ENCODE measurements at places on chromosomes 4 and X.
A peak's percentile ranks its signal among the peaks of the same experiment; 100 is the strongest.

DNA sequence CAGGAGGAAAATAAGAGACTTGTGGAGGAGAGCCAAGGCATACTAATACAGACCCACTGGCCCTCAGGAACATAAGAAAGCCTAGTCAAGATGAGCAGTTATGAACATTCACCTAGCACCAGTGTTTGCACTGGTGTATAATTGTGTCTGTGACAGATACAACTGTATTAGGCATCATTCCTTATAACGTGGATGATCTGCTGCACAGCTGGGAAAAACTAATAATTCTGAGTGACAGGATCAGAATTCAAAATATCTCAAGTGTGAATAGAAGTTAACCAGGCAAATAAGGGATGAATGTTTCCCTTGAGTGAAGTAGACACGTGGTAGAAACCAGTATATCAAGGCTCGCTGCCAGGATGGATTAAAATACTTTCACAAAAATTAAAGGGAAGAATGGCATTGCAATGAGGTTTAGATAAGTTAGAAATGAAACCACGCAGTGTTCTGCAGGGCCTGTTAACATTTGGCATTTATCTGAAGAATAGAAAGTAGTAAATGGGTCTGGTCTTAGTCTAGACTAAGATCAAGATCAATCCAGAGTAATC, 325.9 kb downstream of the EPHA5 start:
- no peak for DNase-seq

GRCh38 chr4:22454955-22455354, 60.9 kb downstream of the ADGRA3 start:
- DNase-seq = no peak

GRCh38 chrX:133973704-133974103, 11.7 kb downstream of the GPC3 start:
- DNase-seq = no peak

GRCh38 chr4:39451423-39452023, 7.2 kb downstream of the RPL9 start:
- no peak for DNase-seq

DNA sequence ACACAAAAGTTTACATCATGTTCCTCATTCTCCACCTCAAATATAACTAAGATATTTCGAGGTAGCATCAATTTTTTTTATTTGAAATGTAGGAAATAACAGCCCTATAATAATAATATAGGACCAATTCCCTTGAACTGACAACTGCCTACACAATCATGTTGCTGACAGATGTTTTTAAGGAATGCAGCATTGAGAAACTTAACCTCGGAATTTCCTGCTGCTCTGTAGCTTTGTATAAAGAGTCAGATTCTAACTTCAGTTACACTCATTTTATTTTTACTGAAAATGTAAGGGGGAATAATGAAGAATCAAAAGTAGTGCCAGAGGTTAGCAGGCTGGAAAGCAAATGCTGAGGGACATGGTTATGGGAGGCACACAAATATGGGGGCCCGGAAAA, 235.8 kb downstream of the RBMX2 start:
- no peak for DNase-seq

DNA sequence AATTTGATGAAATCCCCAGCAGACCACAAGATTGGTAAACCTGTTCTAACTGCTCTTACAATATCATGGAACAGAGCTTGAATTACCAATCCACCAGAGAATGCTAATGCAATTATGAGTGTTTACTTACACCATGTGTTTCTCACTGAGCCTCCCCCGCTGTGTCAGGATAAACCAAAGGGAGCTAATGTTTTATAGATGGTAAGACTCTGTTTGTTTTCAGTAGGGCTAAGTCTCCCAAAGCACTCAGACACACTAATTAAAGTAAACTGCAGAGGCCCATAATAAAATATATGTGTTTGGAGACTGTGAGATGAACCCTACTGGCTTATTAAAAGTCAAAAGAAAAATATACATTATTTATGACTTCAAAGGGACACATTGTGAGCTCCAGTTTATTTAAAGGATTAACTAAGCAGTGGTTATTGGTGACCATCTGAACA, 261.7 kb upstream of the FAM241A start:
- no peak for DNase-seq

GRCh38 chr4:101621120-101621519, 169.4 kb upstream of the BANK1 start:
- no peak for DNase-seq

GRCh38 chr4:158535130-158535614, 13.5 kb downstream of the RXFP1 start:
- DNase-seq = no peak

DNA sequence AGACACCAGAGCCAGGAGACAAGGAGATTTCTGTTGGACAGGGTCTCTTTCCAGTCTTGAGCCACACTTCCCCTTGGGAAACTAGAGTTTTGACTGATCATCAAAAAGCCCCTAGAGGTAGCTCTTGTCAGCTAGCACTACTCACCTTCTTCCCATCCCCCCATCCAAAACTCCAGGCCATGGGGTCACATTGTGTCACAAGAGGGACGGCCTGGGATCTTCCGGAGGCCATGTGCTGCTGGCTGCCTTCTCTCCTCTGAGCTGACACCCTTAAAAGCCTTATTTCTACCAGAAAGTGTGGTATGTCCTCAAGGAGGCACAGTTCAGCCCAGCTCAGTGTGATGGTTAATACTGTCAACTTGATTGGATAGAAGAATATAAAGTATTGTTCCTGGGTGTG, 7.8 kb downstream of the PNMA3 start:
- DNase-seq = no peak

- peak; percentile 64 for DNase-seq
These were observed 66.1 kb upstream of the CLNK start for GRCh38 chr4:10750714-10751113.

- DNase-seq = no peak
These were observed 67.0 kb downstream of the TRMT44 start for GRCh38 chr4:8507624-8508023.

GRCh38 chr4:24108567-24108966, 218.7 kb upstream of the PPARGC1A start:
- DNase-seq = no peak

DNA sequence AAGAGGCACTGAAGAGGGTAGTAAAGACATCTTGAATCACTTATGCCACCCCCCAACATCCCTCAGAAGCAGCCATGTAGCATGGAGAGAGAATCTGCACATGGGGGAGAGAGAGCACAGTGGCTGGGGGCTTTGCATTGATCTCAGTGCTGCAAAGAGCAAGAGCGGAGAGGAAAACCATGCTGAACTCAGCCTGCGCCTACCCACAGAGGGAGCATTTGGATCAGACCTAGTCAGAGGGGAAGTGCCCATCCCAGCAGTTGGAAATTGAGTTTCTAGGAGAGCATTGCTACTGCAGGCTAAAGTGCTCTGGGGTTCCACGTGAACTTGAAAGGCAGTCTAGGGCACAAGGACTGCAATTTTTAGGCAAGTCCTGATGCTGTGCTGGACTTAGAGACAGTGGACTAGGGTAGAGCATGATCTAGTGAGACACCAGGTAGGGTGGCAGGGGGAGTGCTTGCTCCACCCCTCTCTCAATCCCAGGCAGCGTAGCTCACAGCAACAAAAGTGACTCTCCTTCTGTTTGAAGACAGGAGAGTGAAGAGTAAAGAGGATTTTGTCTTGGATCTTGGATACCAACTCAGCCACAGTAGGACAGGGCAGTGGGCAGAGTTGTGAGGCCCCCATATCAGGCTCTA, 9.0 kb upstream of the PROM1 start:
- DNase-seq = no peak

- DNase-seq = no peak
These were observed 17.5 kb downstream of the KLKB1 start for GRCh38 chr4:186244835-186245234.

GRCh38 chrX:19064175-19064574, 58.1 kb downstream of the ADGRG2 start:
- no peak for DNase-seq

GRCh38 chr4:95048296-95048695, 290.5 kb downstream of the BMPR1B start:
- DNase-seq = no peak

DNA sequence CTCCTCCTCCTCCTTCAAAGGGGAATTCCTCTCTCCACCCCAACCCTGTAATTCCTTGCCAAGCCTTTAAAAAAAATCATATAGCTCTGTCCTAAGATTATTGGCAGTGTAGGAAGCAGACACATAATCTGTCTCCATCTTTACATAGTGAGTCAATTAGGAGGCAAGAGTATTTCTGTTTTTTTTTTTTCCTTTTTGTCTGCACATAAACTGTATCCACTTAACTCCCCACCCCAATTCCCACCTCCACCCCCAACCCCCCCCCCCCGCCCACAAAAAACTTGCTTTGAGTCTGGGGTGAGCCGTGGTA, 182.5 kb downstream of the RASL11B start:
- no peak for DNase-seq

DNA sequence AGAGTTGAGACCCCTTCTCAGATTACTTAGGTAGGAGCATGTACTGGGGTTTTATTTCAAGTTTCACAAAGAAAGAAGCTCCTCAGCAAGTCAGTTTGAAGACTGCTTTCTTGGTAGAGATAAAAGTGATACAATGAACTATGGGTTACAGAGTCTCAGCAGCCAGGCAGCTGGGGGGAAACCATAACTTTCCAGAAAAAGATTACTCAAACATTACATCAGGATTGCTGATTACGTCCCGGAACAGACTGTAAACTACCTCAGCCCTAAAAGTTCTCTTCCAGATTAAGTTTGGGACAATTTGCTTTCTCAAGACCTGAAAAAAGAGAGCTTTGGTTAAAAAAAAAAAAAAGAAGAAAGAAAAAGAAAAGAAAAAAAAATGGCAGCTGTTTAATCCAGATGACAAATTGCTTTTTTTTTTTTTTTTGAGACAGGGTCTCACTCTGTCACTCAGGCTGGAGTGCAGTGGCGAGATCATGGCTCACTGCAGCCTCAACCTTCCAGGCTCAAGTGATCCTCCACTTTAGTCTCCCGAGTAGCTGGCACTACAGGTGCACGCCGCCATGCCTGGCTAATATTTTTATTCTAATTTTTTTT, 16.6 kb downstream of the SAT1 start:
- no peak for DNase-seq

DNA sequence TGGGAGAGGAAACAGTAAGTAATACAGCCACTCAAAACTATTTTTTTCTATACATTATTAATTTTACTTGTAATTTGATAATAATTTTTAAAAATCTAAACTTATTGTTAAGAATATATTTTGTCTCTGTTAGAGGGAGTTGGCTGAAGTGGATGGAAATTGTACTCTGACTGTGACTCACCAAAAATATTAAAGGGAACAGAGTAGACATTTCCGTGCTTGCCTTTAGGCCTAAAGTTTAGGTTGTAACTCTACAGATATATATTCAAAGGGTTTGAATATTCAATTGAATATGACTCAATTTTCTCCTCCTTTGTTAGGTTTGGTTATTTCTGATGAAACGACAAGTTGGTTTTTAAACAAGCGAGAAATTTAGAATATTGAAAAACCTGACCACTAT, 128.3 kb upstream of the PITX2 start:
- DNase-seq = no peak

GRCh38 chrX:107199491-107199890, 6.7 kb downstream of the NUP62CL start:
- no peak for DNase-seq

DNA sequence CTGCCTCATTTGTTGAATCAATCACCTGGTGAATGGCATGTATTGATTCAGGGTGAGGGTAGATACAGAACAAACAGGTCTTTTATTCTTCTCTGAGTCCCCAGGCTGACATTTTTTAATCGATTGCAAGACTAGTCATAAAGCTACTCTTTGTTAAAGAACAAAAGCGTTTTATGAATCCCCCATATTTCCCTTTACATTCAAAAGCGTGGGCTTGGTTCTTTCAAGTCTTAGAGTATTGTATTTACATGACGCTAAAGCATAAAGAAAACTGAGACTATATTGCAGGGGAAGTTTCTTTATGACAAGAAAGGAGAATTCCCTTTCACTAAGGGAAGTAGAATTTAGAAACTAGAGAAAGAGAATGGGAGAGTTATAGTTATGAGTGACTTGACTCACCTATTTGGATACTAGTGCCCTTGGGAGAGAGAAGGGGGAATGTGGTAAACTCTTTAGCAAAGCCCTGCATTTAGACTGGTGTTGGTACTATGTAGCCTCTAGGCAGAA, 69.3 kb upstream of the PDE5A start:
- DNase-seq = no peak

DNA sequence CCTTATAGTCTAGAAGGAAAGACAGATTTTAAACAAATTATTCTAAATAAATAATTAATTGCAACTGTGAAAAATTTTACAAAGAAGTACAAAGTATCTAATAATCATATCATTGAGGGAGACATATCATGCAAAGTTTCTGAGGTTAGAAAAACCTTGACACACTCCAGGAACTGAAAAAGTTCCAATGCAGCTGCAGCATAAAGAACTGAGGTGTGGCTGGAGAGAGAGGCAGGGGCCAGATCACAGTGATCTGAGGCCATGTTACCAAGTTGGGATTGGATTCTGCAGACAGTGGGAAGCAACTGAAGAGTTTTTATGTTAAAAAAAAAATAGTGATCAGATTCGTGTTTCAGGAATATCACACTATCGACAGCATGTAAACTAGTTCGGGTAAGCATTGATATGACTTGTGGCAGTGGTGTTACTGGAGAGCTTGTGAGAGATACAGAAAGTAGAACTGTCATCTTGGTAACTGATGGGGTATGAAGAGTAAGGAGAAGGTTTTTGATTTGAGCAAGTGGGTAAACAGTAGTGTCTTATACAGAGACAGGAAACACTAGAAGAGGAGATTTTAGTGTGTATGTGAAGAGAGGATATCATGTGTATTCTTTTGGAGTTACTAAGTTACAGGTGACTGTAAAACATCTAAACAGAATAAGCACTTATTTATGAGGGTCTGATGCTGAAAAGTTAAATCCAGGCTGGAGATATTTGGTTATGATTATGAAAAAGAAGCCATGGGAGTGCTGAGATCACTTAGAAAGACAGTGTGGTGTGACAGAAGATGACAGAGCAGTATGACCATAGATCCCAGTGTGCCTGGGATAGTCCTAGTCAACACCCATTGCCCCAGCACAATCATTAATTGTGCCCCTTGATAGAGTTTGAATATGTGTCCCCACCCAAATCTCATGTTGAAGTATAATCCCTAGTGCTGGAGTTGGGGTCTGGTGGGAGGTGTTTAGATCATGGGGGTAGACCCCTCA, 15.6 kb upstream of the SPRY1 start:
- DNase-seq = no peak

- no peak for DNase-seq
These were observed 61.6 kb downstream of the UBE2K start for GRCh38 chr4:39759569-39759968.

DNA sequence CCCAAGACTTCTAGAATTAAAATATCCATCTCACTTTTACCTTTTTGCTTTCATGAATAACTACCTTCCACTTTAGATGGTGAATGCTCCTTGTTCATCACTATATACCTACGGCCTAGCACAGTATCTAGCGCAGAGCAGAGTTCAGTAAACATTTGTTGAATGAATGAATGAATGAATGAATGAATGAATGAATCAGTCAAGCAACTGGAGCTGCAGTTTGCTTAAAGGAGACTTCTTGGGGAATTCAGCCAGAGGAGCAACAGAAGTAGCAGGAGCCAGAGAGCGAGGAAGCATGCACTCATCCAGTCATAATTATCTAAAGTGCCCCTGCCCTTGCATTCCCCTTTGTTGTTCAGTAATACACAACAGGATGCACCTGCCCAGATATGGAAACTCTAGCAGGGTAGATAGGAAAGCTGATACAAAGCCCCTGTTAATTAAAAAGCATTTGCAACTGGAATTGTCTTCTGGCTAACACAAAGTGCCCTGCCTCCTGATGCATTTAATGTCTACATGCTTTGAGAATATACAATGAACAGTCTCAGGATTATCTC, 103.0 kb upstream of the MBNL3 start:
- DNase-seq = no peak

Measured in left forelimb (tissue), 1 donor.